ENCODE measurements at places on chromosomes 6 and 20. TPM values are rescaled to one million over a fixed set of nuclear protein-coding genes. Genes with fewer than 3 reads are reported as not detected.

Gene RAB32
- total RNA-seq: not detected

Gene VGLL2
- total RNA-seq: not detected

Gene SCRT2
- not detected for total RNA-seq

Gene CRISP2
- not detected for total RNA-seq

Gene GGTLC1
- not detected for total RNA-seq

Gene SYCP2
- 0.19 TPM for total RNA-seq

Gene LY6G5C
- total RNA-seq: 2.5 TPM

Gene FAM83B
- total RNA-seq: not detected

Gene MAN1A1
- total RNA-seq: 78.9 TPM

Gene VSX1
- total RNA-seq: not detected

Gene PLTP
- 12.7 TPM for total RNA-seq

Gene TPD52L1
- total RNA-seq: not detected

Gene PBOV1
- not detected for total RNA-seq

Gene ADAT2
- 23.0 TPM for total RNA-seq

Data from OCI-LY7 (cell line).